ENCODE measurements at places on chromosomes 16 and 17.

DNA sequence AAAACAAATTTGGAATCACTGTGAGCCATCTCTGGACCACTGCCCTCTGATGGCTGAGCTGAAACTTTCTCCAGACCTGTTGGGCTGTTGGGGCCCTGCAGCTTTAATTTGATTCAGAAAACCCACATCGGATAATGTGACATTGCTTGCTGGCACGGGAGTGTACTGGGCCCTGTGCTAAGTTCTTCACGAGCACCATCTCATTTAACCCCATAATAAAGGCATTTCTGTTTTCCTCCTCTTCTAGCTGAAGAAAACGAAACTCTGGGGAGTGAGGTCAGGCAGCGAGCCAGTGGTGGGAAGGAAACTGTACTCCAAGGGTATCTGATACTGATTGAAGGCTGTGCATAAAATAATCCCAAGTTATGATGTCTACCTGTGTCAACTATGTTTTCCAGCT is 34.5 kb upstream of the TNRC6A start:
- no peak for DNase-seq

DNA sequence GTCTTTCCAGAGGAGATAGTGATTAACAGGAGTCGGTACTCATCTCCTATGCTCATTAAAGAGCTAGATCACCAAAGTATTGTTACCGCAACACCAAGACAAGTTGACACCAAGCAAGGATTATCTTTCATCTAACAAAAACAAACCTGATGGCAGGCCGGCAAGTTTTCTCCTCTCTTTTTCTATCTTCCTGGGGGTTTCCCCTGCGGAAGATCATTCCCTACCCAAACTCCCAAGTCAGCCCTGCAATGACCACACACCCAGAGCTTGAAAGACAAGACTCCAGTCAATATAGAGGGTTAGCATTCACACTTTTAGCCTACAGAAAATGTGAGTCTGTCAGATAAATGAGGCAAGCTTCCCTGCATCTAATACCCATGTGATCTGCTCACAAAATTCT is 312.1 kb downstream of the SOX9 start:
- no peak for DNase-seq

DNA sequence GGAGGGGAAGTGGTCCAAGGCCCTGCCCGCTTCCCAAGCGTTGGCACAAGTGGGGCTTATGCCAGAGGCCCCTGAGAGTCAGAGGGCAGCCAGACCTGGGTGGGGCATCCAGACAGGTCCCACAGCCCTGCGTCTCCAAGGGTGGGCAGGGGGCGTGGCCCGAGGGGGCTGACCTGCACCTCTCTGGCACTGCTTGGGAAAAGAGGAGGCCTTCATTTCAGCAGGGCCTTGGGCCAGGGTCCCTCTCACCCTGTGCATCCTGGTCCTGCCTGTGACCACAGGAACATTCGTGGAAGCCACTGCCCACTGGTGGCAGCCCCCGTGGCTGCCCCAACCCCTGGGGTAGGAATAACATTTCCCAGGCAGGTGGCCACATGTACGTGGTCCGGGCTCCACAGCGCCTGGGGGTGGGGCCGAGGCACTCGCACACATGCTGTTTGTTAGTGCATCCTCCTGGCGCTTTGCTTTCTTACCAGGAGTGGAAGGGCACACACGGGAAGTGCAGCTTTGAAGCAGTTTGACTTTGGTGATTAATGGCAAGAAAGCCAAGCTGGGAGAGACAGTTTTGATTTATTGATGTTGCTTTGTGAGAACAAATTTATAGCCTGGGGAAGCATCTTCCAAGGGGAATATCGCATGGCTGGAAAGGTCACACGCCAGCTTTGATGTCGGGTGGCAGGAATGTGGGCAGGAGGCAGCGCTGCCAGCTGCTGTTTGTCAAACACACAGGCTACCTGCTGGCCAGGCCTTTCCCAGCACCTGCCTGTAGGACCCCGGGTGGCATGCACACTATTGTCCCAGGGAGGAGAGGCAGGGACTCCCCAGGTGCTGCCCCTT is 4.3 kb downstream of the CENPX start:
- DNase-seq, result no peak

- no peak for DNase-seq
These were observed 669 bp downstream of the MIEF2 start for GRCh38 chr17:18261146-18261515.

GRCh38 chr16:79434771-79435170 is 165.8 kb downstream of the MAF start:
- no peak for DNase-seq

DNA sequence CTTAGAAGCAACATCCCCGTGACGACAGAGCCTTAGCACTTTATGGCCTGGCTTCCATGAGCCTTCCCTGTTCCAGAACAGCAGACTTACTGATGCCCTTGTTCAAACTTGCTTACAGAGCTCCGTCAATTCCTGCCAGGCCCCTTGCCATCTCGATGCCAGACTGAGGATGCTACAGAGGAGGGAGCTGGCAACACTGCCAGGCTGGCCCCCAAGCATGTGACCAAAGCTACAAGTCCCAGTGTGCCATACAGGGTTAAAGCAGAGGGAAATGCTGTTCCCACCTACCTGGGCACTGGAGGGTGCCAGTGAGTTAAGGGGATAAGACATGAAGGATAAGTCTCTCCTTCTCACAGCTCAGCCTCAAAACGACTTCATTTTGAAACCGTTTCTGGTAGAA is 33.5 kb upstream of the SREBF1 start:
- no peak for DNase-seq

- DNase-seq, result no peak
These were observed 265.0 kb downstream of the RBFOX1 start for GRCh38 chr16:7597677-7598076.

DNA sequence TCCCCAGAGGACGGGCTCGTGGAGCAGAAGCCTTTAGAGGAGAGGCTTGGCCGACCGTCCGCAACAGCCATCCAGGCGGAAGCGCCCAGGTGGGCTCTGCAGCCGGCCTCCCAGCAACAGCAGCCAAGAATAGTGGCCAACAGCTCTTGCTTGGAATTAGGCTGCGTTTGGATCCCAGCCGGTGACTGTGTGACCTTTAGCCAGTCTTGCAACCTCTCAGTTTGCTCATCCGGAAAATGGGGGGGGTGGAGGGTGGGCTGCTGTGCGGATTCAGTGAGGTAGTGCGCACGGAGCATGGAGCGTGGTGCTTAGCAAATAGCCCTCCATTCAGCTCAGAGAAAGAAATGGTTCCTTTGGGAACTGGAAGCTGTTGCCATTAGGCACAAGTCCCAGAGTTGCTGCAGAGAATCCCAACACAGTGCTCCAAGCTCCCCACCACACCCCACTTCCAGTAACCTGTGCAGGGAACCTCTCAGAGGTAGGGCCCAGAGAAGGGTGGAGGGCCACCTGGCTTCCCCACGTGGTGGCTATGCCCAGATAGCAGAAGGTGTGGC is 46.7 kb downstream of the RTN4RL1 start:
- no peak for DNase-seq

- no peak for DNase-seq
These were observed 77.1 kb upstream of the RPL38 start for GRCh38 chr17:74126179-74126900.

DNA sequence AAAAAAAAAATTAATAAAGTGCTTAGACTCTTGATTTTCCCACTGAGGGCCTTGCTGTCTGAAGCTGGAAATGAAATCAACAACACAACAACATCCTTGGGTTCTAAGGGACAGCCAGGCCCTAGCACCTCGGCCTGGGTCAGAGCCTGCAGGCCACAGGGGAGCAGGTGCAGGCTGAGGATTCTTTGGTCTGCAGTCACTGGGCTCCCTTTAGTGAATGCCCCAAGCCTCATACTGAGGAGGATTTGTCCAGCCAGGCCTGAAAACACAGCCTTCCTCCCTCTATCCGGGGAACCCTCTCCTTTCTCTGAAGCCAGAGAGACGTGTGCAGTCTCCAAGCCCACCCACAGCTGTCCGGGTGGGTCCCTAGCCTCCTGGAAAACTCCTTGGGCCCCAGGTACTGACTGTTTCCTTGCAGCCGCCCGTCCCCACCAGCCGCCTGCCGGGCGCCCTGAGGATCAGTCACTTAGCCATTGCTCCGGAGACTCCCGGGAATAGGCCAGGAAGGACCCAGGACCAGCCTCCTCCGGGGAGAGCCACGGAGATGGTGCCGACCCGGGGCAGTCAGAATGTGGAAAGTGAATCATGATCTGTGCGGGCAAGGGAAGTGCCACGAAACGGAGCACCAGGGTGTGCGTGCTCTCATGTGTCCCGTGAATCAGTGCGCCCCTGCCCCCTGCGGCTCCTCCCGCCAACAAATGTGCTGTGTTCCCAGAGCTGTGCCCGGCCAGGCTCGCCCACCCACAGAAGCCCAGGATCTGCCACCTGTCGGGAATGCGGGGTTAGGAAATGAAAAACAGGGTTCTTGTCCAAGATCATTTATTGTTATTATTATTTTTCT is 91.0 kb downstream of the RTN4RL1 start:
- DNase-seq, result no peak

DNA sequence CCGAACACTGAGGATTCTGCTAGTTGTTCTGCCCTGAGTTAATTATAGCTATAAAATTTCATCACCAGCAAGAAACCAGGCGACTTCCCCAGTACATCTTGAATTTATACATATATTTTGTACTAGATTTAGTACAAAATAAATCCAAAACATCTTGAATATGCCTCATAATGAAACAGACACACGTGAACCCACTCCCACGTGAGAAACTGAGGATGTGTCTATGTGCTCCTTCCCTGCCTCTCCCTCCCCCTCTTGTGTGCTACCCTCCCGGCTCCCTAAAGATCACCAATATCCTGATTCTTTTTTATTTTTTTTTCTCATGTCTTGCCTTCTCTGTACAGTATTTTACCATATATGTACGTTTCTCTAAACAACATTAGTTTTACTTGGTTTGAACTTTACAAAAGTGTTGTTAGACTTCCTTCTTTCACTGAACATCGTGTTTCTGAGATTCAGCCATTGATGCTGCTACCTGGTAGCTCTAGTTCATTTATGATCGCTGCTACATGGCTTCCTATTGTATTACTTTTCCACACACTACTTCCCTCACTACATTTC is 1.1 kb upstream of the LCMT1 start:
- no peak for DNase-seq

DNA sequence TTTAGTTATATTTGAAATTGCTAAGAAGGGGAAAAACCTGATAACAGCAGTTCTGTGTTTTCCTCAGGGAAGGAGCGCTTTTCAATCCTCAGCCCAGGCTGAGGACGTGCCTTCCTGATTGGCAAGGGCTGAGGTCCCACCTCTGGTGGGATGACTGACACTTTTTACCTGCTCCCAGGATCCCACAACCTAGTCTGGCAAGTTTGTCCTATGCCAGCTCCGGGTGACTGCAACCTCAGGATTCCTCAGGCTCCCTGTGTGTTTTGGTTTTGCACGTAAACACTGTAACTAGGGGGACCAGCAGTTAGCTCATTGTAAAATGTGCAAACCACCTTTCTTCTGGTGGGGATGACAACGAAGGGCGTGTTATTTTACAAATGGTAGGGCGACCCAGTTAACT is 7.5 kb downstream of the MARCHF10 start:
- peak; percentile 40 for DNase-seq

DNA sequence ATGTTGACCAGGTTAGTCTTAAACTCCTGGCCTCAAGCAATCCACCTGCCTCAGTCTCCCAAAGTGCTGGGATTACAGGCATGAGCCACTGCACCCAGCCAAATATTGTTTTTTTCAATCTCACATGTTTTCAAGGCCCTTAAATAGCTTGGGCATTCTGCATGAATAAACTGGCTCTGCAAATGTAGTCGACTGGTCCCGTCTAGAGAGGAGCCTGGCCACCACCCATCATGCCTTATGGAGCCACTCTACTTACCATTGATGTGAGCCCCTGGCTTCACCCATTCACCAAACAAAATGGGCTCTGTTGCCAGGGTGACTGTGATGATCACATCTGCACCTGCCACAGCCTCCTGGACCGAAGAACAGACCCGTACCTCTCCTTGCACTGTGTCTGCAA is 10.8 kb downstream of the CRYM start:
- DNase-seq, result no peak

GRCh38 chr17:3968886-3969524 is 4.8 kb upstream of the ATP2A3 start:
- DNase-seq, result no peak

- no peak for DNase-seq
These were observed 1.4 kb downstream of the RAP1GAP2 start for GRCh38 chr17:2797637-2798036.

- no peak for DNase-seq
These were observed 14.4 kb upstream of the FBXO47 start for GRCh38 chr17:38981636-38982035.

DNA sequence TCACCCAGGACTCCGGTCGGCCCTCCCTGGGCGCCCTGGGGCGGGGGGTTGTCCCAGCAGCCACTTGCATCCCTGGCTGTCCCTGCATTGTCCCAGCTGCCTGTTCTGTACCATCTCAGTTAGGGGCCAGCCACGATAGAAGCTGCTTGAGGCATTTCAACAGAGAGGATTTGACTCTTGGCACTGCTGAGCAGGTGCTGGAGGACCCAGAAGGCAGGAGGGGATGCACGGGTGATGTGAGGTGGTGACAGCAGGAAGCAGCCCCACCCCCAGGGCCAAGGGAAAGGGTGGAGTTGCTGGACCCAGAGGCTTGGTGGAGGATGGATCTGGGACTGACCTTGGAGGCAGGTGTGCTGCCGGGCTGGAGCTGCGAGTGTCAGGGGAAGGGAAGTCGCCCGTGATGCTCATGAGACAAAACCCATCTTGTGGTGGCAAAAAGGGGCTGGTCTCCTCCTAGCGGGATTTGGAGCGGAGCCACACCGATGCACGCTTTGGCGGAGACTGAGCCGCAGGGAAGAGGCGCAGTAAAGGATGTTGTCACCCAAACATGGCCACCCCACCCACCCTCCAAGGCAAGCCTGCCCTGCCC is 188.0 kb upstream of the GSE1 start:
- DNase-seq, result no peak

DNA sequence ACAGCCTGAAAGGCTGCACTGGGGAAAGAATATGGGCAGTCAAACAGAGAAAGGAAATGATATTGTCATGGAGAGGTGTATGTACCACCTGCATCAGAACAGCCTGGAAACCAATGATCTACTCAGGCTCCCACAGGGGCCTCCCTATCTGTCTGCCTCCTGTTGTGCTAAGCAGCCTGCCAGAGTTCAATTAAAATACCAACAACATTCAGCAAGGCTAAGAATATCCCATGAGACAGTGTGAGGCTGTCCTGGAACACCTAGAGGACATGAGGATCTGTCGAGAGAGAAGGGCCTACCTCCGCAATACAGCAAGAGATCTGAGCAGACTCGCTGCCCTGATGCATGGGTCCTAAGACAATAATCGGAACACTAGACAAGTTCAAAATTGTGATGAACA is 8.4 kb downstream of the FXR2 start:
- no peak for DNase-seq

All from H4 (cell line).